ENCODE measurements at places on chromosomes 11 and 22. TPM values are rescaled to one million over a fixed set of nuclear protein-coding genes. Genes with fewer than 3 reads are reported as not detected.
A peak's percentile ranks its signal among the peaks of the same experiment; 100 is the strongest.

OR52N1 gene
- not detected for total RNA-seq

- DNase-seq, result no peak
Measured at GRCh38 chr22:42648368-42649245, 585 bp downstream of the CYB5R3 start.

- DNase-seq, result no peak
Measured at GRCh38 chr22:24027389-24027975, 16.4 kb downstream of the CABIN1 start.

CABP4 gene
- 0.71 TPM for total RNA-seq

MYEOV gene
- not detected for total RNA-seq

GSTP1 gene
- 702 TPM for total RNA-seq

GRCh38 chr11:45475173-45475572 is 189.0 kb upstream of the SYT13 start:
- peak; percentile 10 for DNase-seq

DNA sequence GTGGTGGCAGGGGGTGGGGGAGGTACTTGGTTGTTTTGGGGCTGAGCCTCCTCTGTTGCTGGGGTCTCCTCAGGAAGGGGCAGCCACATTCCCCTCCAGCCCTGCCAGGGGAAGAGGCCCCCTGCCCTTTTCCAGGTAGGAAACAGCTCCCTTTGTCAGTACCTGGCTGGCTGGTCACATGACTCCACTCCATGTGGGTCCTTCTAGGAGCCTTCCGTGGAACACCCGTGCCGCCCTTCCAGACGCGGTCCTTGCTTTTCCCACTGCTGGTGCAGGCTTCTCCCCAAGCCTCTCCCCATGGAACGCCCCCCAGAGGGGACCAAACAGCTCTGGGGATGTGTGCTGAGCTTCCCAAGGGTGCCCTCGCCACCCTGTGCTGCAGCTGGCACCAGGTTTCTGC is 19.9 kb downstream of the IFT27 start:
- DNase-seq, result peak; percentile 50

GRCh38 chr11:102653744-102654291 is 28.7 kb upstream of the MMP20 start:
- DNase-seq, result no peak

DNA sequence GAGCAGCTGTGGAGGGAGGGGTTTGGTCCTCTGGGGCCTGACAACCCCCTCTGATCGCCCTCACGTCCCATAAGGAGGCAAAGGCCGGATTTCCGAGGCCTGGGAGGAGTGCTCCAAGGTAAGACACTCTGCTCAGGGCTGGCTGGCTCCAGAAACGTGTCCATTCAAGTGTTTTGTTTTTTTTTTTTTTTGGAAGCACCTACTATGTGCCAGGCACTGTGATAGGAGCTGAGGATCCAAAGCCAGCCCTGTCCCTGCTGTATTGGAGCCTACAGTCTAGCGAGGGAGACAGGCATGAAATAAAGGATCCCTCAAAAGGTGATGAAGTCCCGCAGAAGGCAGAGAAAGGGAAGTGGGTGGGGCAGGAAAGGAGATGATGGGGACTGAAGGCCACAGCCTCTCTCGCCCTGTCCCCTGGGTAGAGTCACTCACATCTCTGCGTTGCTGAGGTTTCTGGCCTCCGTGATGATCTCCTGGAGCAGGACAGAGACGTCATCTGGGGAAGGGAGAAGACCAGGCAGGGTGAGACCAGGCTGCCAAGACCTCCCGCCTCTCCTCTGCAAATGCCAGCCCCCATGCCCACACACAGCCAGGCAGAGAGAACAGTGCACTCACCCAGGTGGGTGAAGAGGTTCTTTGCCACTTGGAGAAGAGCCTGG is 89.2 kb downstream of the PDE2A start:
- peak; percentile 57 for DNase-seq

GRCh38 chr11:35165423-35166368 is 26.7 kb downstream of the CD44 start:
- DNase-seq, result no peak

- no peak for DNase-seq
Measured at GRCh38 chr11:86043765-86044503, 24.9 kb downstream of the PICALM start.

TRIM51 gene
- not detected for total RNA-seq

DNA sequence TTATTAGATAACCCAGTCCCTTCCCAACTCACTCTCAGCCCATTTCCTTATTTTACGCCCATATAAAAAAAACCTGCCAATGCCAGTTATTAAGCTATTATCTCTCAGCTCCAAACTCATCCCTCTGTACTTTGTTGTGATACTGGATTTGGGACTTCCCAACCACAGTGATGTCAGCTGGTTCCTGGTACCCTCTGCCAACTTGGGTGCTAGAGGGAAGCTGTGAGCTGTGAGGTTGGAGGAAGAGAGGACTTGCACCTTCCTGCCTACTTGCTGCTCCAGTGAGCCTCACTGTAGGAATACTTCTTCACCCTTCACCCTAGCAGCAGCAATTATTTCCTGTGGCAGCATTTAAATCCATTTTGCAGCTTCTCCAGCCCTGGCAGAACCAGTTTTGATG is 19.2 kb upstream of the CSF2RB start:
- no peak for DNase-seq

TOB2 gene
- 38.2 TPM for total RNA-seq

DNA sequence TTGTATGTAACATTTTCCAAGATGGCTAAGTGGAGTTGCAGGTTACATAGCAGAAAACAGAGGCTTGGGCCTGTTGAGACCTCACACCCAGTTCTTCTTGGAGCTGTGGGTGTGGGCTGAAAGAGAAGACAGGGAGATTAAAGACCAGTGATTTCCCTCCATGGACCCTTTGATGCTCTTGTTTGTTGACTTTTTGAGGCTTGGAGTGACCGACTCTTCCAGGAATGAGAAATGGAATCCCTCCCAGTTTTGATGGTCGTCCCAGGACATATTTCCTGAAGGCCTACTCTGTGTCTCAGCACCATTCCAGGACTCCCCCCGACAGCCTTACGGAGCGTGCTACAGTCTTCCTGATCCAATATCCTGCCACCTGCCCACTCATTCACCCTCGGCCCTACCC is 96.9 kb downstream of the PTPRJ start:
- DNase-seq, result no peak

RNF214 gene
- 14.5 TPM for total RNA-seq

- DNase-seq, result no peak
Measured at GRCh38 chr11:120529911-120530310, 18.4 kb downstream of the GRIK4 start.

DNA sequence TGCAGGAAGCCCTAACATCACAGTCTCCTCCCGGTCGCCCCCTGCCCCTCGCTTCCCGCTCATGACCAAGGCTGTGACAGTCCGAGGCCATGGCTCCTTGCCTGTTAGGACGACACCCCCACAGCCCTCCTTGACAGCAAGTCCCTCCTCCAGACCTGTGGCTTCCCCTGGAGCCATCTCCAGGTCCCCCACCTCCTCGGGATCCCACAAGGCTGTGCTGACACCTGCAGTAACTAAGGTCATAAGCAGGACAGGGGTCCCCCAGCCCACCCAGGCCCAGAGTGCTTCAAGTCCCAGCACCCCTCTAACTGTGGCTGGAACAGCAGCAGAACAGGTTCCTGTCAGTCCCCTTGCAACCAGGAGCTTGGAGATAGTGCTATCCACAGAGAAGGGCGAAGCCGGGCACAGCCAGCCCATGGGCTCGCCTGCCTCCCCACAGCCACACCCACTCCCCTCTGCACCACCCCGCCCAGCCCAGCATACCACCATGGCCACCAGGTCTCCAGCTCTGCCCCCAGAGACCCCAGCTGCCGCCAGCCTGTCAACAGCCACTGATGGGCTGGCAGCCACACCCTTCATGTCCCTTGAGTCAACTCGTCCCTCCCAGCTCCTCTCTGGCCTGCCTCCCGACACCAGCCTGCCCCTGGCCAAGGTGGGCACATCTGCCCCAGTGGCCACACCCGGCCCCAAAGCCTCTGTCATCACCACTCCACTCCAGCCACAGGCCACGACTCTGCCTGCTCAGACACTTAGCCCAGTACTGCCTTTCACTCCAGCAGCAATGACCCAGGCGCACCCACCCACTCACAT is 63.2 kb downstream of the OTOG start:
- no peak for DNase-seq

DNA sequence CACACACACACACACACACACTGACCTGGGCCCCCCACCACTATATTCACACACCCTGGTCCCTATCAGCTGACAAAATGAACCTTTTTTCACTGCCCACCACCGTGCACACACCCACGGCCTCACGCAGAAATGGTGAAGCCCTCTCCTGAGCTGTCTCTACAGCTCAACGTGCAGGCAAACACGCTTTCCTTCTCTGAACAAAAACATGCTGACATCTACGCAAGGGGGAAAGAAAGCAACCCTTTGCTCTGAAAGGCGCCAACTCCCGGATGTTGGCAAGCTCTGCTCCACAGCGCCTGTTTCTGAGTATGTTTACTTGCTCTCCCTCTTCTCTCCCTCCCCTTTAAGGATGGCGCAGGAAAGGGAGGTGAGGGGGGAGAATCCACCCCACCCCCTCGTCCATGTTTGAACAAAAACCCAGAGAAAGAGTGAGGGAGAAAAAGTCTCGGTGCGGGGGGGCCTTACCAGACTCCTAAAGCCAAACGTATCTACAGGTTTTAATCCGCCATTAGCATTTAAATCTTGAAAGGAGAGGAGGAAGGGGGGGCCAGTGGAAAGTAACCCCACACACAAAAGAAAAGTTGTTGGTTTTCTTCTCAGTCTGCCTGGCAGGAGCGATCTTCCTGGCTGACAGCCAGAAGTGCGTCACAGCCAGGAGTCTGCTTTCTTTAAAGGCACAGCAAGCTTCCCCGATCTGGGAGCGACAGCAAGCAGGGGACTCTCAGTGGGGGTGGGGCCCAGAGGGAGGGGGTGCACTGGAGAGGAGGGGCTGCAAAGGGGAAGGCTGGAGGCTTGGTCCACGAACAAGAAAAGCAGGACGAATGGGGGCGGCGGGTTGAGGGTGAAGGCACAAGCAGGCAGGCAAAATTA is 39.6 kb downstream of the NUMA1 start:
- peak; percentile 99 for DNase-seq

GRCh38 chr11:96033095-96033494 is 109.2 kb upstream of the MTMR2 start:
- DNase-seq, result no peak

- no peak for DNase-seq
Measured at GRCh38 chr11:113341388-113342165, 27.2 kb downstream of the TTC12 start.

DNA sequence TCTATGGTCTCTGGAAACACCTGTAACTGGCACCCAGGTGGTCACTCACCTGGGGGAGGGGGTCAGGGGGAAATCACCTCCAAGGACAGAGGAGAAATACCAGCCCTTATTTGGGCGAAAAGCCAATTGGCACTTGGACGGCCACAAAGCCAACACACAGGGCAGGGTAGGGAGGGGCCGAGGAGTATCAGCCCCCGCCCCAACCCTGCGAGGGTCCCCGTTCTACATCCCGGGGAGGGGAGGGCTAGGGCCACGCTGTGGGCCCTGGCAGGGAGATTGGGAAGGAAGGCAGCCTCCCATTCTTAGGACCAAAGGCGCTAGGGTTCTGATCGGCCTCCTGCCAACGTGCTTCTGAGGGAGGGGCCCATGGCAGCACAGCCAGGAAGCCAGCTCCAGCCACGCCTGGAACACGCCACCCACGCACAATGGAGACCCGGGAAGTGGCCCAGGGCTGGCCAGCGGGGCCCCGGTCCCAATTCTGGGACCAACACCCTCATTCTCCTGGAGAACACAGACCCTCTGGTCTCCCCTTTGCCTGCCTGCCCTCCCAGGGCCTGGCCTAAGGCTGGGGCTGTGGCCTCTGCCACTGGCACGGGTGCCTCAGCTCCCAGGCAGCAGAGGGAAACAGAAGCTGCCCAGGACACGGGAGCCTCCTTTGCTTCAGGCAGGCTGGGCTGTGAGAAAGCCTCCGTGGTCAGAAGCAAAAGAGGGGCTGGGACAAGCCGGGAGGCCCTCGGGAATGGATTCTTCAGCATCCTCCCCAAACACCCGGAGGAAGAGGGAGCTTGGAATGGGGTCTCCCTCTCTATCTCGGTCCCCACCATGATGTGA is 7.4 kb downstream of the CBX6 start:
- peak; percentile 75 for DNase-seq

VWCE gene
- 0.49 TPM for total RNA-seq

GRCh38 chr11:130588471-130588870 is 140.0 kb downstream of the ADAMTS15 start:
- no peak for DNase-seq

DNA sequence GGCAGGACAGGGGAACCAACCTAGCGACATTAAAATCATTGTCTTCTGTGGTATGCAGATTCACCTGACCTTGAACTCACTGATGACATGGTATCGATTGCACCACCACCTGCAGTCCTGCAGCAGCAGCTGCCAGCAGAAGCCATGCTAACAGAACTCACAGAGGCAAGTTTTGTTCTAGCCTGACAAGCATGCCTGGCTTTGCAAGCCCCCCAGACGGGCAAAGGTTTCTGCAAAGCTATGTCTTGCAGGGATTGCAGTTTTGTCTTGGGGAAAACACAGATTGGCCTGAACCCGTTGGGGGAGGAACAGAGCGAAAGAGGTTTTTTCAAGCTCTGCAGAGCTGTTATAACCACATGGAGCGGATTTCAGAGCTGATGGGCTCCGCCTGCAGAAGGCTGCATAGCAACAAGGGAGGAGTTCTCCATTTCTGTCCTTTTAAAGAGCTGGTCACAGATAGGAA is 221.0 kb downstream of the HIPK3 start:
- no peak for DNase-seq

OR10A2 gene
- total RNA-seq, result not detected

DNA sequence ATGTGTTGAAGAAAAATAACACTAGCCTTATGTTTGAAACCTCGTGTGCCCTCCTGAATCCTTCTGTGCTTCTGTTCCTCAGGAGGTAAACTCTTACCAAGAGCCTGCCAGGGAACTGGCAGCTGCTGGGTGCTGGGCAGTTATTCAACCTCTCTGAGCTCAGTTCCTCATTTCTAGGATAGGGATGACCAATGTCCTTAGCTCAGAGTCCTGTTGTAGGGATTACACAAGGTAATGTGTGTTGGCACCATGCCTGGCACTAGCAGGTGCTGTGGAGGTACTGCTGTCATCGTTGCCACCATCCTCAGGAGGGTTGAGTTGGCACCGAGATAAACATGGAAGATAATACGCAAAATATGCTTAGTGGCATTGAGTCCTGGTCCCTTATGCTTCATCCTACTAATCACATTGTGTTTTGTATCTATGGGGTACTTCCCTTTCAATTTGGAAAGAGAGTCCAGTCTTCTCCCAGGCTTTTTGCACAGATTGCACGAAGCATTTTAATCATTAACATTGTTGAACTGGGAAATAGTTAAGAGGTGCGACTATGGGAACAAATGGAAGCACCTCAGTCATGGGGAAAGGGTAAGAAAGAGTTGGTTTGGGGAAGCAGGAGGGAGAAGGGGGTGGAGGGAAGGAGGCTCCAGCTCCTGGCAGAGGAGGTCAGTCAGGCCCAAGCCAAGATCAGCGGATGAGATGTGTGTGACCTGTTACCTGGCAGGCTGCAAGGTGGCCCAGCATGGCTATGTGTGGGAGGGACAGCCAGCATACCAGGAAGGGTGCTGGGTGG is 56.7 kb downstream of the CABIN1 start:
- DNase-seq, result peak; percentile 37

OR5B3 gene
- total RNA-seq, result not detected

- no peak for DNase-seq
Measured at GRCh38 chr22:20794650-20795413, 20.9 kb downstream of the SERPIND1 start.

- peak; percentile 88 for DNase-seq
Measured at GRCh38 chr11:117843666-117844484, 19.3 kb upstream of the FXYD2 start.

GRAMD1B gene
- 3.3 TPM for total RNA-seq

Data from sigmoid colon (tissue), 7 donors.